Neural progenitor cell (in vitro differentiated cells): ENCODE measurements at places on chromosomes 2 and 18.

DNA sequence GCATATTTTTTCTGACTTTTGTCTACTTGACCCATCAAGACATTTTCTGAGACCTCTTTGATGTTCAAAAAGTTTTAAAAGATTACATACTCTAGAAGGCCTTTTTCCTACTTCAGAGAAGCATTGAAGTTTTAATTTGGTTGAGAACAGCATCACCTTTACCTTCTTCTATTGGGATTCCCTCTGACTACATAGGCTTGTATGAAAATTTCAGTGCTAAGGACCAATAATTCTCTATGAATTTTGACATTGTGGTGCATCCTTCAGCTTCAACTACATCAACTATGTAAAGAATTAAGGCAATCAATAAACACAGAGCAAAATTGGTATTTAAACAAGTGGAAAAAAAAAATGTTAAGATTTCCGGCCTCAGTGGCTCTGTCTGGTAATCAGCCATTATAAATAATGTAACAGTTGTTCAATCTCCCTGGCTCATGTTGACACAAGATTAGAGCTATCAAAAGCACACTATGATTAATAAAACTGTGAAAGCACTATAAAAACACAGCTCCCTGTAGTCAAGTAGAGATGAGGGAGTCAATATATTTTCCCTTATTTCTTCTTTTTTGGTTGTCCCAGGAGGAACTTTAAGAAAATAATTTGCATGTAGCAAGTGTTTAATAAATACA, 627.0 kb upstream of the SYT4 start:
- no peak for DNase-seq

- DNase-seq: no peak
Measured at GRCh38 chr2:55054106-55054875, 4.0 kb upstream of the RTN4 start.

DNA sequence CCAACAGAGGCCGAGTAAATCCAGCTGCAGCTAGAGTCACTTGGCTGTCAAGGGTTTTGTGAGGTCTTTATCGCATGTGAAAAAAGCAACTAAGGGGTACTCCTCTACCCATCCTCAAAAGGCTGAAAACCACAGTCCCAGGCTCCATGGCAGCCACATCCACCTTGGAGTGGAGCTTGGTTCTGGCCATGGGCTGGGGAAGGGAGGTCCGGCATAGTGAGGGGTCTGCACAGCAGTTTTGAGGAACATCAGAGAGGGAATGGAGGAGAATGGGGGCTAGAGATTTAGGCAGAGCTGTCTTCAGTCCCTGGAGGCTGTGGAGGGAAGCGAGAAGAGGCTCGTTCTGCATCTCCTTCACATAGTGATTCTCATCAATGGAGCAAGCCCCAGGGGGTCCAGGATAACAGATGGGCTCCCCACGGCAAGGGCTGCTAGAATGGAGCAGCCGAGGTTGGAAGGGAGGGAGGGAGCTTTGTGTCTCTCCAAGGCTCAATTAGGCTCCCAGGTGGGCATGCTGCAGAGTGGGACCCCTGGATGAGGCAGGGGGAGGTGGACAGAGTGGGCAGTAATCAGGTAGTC, 21.0 kb downstream of the MROH2A start:
- no peak for DNase-seq

DNA sequence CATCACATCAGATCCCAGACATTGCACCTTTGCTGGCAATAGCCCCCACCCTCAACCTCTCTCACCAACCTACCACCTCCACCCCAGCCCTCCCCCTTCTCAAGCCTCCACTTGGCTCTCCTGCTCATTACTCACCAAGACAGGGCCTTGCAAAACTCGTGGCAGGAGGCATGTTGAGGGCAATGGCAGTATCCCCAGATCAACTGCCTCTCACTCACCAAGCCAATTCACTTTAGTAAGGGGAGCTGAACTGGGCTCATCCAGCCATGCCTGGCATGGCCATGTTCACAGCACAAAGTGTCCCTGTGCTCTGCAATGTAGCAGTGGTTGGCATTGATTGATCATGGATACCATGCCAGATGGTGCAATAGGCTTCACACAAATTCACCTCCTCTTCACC, 46.3 kb upstream of the TEX51 start:
- DNase-seq: no peak
